ENCODE measurements at places on chromosomes 1 and 21.

- no peak for DNase-seq
These were observed 37.0 kb upstream of the CCSAP start for GRCh38 chr1:229379846-229380245.

DNA sequence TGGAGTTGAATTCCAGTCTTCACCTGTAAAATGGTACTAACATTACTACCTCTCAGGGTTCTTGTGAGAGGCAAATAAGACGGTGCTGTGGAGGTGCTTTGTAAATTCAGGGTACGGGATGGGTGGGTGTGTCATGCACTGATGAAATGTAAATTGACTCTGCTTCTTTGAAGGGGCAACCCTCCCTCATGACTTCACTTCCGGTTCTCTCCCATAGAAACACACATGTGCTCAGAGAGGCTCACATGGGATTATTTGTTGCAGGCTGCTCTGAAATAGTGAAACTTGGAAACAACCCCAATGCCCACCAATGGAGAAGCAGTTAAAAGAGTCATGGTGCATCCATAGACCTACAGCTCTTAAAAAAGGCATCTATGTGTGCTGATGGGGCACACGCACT lies 44.9 kb upstream of the SCMH1 start:
- DNase-seq: no peak

GRCh38 chr1:21672478-21673276 lies 3.5 kb upstream of the RAP1GAP start:
- no peak for DNase-seq

GRCh38 chr21:37224861-37225839 lies 42.0 kb downstream of the VPS26C start:
- no peak for DNase-seq

- DNase-seq: no peak
These were observed 17.2 kb downstream of the CSRP1 start for GRCh38 chr1:201489643-201490261.

GRCh38 chr1:229334716-229335115 lies 8.1 kb downstream of the CCSAP start:
- no peak for DNase-seq

DNA sequence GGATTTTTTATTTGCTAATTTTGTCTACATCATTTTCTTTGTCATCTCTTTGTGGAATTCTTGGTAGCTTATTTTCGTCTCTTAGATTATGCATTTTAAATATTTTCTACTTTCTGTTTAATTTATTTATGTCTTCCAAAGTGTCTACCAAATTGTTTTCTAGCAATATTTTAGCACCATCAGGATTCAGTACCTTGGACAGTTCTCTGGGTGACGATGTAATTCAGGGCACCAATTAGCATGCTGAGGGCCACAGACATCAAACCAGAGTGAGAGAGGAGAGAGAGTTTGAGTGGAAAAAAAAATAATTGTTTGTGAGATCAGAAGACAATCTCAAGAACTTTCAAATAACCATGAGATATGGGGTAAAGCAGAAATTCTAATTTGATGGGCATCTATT lies 169.8 kb upstream of the CXADR start:
- DNase-seq: no peak

GRCh38 chr1:37448691-37449417 lies 25.5 kb upstream of the ZC3H12A start:
- DNase-seq: no peak

DNA sequence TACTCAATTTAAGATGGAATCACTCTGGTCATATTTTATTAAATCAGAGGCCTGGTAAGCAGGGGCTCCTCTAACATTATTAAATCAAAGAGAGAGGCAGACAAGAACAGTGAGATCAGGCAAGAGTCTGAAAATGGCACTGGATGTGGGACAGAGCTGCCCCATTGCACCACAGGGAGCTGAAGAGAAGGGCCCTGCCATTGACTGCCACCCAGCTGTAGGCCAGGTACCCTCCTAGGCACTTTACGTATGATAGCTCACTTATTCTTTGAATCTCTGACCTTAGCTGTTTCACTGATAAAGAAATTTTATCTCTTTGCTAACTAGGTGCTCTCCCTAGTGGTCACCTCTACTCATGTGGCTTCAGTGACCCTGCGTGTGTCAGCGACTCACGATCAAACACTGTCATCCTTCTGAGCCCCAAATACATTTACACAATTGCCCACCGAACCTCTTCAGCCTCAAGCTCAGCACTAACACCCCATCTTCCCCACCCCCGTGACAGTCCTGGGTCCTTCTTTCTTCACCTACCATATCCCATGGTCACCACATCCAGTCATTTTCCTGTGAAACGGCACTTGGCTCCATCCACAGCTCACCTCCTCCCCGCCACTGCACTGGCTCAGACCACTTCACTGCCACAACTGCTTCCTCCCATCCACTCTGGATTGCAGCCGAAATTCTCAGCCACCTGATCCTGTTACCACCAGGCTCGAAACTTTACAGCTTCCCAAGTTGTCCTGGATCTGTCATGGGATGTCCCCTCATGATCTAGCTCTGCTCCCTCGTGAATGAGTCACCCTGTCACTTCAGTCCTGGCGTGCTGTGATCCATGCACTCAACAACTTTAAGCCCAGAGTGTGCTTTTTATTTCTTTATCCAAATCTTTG lies 97.3 kb upstream of the SYT6 start:
- no peak for DNase-seq

DNA sequence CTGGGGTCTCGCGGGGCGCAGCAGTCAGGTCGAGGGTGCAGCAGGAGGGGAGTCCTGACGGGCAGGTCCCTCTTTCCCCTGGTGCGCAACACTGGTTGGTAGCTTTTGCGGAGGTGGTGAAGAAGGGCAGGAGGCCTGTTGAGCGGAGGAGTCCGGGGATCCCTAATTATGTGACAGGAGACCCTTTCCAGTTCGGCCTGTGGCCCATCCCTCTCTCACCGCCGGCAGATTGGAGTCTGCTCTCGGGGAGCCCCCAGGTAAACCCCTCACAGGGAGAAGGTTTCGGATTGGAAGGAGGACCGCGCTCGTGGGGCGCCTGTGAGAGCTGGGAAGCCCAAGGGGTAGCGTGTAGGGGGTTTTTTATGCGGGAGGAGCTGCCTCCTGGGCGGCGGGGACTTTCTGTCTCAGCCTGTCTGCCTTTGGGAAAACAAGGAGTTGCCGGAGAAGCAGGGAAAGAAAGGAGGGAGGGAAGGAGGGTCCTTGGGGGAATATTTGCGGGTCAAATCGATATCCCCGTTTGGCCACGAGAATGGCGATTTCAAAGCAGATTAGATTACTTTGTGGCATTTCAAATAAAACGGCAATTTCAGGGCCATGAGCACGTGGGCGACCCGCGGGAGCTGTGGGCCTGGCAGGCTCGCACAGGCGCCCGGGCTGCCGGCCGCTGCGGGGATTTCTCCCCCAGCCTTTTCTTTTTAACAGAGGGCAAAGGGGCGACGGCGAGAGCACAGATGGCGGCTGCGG lies 9.5 kb downstream of the SIM2 start:
- DNase-seq: no peak

All from NCI-H1436 treated with DMSO at 0.1 percent for 48 hours (cell line).